ENCODE measurements at places on chromosomes 12 and 14.

- peak; percentile 78 for DNase-seq
Observed at GRCh38 chr12:128817111-128818015, 6.4 kb downstream of the SLC15A4 start.

DNA sequence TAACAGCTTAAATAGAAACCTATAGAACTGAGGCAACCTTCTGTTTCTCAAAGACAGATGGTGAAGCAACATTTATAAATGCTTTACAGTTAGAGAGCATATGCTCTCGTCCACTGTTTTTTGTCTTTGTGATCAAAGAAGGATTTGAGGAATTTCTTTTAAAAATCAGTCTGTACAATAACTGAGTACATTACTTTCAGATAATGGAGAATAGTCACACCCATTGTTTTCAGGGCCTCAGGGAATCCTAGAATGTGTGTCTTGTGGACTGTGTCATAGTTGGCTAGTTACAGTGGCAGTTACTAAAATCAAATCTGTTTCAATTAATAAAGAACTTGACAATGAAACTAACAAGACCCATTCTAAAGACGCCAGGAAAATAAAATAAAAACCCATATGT, 107.9 kb downstream of the PRKCH start:
- DNase-seq, result no peak

- DNase-seq, result no peak
Observed at GRCh38 chr12:128445415-128446127, 178.6 kb downstream of the TMEM132C start.

DNA sequence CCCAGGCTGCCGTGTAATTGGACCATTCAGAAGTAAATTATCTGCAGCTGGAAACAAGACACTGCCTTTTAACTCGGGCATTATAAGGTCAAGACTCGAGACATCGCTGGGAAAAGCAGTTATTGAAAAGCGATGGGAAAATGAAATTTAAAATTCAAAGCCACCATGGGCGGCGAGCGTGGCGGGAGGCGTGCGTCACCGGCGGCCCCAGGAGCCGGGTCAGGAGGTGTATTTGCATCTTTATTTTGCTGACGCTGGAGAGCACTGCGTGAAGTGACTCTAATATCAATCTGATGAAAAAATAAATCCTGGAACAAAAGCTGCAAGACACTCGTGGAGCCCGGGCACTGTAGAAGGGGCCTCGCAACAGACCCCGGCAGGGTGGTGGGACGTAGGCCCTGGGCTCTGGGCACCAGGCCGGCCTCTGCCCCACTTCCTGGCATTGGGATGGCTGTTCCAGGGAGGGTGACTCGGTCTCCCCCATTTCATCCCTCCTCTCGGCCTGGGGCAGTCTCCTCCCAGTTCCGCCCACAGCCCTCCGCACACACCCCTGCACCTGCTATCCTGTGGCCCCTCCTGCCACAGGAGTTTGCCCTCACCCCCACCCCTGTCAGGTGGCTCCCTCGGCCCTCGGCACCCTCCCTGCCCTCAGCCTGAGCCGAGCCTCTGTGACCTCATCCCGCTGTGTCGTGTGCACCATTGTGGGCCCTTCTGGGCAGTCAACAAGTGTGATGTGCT, 196.2 kb downstream of the KIF26A start:
- no peak for DNase-seq

- DNase-seq, result no peak
Observed at GRCh38 chr14:36059531-36059930, 117.0 kb downstream of the PTCSC3 start.

DNA sequence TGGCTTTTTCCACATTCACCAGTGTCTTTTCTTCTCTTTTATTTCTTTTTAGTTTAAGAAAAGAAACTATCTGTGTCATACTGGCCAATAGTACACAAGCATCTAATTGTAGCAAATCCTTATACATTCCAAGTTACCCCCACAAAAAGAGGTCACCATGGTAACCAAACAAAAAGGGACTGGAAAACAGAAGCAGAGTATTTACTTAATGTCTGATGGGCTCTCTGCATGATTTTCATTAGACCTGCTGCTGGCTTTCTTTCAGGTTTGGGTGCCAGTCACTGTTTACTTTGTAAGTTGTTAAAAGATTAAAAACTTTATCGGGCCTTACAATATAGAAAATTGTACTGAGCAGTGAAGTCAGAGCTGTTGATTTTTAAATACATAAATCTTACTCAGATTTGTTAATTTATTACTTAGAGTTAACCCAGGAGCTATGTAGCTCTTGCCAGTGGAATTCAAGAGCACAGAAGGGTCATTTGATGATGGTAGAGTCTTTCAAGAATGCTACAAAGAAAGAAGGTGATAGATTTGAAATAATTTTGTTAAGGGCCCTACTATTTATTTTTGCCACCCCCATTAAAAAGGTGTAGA, 123.9 kb downstream of the BRMS1L start:
- DNase-seq, result no peak

- peak; percentile 22 for DNase-seq
Observed at GRCh38 chr12:1115484-1116231, 124.6 kb downstream of the ERC1 start.

GRCh38 chr12:93621986-93622385, 49.5 kb downstream of the SOCS2 start:
- DNase-seq, result peak; percentile 45

DNA sequence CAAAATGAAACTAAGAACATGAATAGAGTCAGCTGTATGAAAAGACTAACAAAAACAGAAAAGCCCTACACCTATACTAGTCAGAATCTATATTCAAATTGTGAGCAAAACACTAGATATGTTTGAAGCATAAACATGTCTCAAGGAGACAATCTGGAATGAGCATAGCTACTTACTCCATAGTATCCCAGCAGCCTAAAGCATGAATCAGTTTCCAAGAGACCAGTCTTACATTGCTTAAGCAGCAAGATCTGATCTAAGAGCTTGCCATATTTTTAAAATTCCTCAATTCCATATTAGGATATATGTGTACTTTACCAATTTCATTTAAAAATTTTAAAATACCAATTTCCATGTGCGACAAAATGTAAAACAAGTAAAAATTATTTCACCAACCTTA, 7.7 kb downstream of the CAPS2 start:
- peak; percentile 83 for DNase-seq

DNA sequence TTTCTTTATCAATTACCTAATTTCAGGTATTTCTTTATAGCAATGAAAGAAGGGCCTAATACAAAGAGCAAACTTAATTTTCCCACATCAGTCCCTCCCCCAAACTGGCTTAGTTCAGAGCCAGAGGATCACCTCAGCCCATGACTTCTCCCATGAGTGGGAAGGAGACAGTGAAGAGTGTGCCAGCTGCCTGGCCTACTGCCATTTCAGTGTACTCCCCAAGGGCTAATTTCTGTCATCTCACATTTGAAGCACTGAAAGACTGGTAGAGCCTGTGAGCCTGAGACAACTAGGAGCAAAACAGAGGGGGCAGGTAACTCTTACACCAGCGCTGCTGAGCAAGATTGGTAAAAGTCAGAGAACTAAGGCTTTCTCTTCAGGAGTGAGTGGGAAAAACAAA, 29.1 kb upstream of the ADAM20 start:
- DNase-seq, result no peak

GRCh38 chr14:65281991-65282895, 130.3 kb upstream of the FUT8 start:
- peak; percentile 91 for DNase-seq

DNA sequence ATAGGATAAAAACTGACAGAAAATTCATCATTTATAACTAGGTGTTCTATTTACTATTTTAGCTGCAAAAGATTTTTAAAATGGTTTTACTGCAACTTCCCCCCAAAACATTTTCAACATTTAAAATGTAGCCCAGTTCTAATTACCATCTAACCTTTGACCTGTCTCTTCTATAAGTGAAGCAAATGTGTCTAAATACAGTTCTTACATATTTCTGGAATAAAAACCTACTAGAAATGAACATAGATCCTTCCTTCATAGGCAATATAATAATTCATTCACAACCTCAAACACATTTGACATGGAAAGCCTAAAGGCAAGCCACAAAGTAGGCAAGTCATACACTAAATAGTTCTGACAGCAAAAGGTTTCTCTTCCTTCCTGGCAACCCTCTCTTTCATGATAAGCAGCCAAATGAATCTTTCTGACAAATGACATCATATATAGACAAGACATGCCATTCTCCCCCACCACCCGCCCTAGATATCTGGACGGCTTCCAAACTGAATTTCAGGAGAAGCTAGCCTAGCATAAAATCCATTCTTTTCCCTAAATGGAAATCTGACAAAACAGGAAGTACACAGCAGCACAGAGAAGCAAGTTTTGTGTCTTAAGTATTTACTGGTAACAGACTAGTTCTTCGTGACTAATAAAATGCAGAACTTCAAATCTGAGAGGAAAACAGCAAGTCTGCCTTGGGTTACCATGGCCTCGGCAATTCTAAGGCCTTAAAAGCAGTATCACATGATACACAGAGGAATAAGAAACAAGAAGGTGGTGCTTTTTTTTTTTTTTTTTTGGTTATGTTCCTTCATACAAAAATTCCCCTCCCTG, 17.2 kb upstream of the ARID4A start:
- DNase-seq, result peak; percentile 99

GRCh38 chr12:99810718-99811593, 163.4 kb downstream of the GARIN6 start:
- DNase-seq, result peak; percentile 22

DNA sequence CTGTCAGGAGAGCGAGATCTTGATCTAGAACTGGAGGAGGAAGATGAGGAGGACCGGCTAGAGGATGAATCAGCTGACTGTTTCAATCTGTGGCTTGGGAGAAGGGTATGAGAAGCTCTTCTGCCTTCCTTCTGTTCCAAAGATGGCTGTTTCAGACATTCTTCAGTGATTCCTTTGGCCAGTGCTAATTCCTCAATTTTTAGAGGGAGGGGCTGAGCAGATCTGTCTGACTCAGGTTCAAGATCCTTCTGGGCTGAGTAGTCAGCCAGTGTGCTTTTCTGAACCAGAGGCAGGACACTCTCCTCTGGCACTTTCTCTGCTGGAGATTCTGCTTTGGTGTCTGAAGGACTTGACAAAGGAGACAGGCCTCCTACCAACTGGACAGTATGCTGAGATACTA, 15.2 kb downstream of the ACIN1 start:
- peak; percentile 65 for DNase-seq

DNA sequence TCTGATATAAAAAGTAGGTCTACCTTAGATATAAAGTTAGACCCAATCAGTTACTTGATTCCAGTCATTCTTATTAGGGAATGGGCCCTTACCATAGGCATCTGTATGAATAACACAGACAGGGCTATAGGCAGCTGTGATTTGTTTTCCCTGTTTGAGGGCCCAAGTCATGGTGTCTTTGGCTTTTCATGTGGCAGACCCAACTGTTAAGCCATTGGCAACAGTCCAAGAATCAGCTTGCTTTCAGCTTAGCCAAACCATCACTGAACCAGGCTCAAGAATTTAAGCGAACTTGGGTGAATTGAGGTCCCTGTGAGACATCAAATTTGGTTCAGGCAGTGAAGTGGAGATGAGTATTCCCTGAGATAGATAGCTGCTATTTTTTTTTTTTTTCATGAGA, 111.2 kb downstream of the LRRIQ1 start:
- no peak for DNase-seq

- peak; percentile 92 for DNase-seq
Observed at GRCh38 chr12:8011331-8011730, 21.2 kb upstream of the FOXJ2 start.

GRCh38 chr12:38113991-38114390, 202.6 kb upstream of the ALG10B start:
- no peak for DNase-seq

GRCh38 chr12:46660276-46660675, 165.5 kb downstream of the SLC38A4 start:
- DNase-seq, result peak; percentile 26
